ENCODE measurements at places on chromosomes 2 and 18.

- peak; percentile 58 for DNase-seq
These were observed 101.3 kb downstream of the INHBB start for GRCh38 chr2:120447127-120447785.

DNA sequence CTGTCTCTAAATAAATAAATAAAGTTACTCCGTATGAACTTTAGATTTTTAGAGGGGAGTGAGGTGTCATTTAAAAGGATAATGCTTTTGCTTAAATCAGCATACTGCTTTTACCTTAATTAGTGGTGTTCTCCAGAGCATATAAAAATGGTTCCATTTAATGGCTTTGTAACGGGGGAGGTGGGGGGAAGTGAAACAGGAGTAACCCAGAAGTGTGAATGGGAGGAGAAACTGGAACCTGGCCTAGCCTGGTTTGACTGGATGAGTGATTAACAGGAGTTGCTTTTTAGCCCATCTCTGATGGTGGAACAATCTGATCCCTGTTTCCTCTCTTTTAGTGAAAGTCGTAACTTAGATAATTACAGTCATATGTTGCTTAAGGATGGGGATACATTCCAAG lies 1.6 kb downstream of the CNDP2 start:
- no peak for DNase-seq

DNA sequence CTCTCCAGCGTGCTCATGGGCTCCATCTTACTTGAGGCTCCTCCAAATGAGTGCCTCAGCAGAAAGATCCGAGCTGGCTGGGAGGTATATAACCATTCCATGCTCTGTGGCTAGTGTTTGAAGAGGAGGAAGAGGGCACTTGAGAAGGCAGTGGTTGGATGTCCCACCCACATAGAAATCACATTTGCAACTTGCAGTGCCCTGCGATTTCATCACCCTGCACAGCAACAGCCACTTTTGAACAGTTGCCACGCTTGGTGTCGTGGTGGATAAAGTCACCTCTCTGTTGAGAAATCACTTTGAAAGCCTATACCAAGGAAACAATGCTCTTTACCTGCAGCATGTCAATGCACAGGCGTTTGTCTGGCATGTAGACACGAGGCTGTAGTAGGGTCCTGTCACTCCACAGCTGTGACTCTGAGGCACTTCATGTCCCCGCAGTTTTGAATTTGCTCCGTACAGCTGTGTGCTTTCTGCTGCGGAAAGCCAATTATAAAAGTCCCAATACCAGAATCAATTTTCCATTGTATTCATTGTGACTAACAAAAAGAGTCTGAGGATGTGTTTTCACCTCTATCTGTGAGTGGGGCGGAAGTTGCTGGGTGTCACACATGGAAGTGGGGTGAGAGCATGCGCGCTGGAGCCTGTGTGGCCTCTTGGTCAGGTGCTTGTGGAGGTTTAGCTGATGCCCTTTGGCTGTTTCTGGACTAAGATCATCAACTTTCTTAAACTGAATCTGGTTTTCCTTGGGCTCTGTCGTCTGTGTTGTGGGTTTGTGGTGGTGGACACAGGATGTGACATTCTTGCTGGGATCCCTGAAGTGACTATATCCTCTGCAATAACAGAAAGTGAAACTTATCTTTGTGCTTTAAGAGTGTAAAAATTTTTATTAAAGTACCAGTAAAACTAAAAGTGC lies 2.8 kb downstream of the CNDP2 start:
- no peak for DNase-seq

- DNase-seq = no peak
These were observed 1681.7 kb upstream of the DDX18 start for GRCh38 chr2:116132833-116133232.

DNA sequence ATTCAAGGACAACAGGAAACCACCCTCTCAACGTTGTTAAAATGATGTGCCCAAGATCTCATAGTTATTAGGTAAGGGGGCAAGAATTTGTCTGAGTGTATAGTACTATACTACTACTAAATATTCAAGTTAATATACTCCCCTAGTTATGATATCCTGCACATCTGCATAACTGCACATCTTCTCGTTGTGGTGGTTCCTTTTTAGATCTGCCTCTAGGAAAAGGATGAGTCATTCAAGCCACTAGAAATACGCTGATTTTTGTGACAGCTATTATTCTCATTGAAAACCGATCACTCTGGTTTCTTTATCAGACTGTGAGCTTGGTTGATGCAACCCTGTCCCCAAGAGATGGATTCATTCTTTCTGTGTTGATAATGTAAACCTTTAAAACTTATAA lies 1067.0 kb upstream of the FANCL start:
- no peak for DNase-seq

GRCh38 chr2:172234716-172235691 lies 132.3 kb upstream of the DLX2 start:
- DNase-seq = peak; percentile 18

GRCh38 chr18:55268628-55269275 lies 309.5 kb upstream of the CCDC68 start:
- no peak for DNase-seq

DNA sequence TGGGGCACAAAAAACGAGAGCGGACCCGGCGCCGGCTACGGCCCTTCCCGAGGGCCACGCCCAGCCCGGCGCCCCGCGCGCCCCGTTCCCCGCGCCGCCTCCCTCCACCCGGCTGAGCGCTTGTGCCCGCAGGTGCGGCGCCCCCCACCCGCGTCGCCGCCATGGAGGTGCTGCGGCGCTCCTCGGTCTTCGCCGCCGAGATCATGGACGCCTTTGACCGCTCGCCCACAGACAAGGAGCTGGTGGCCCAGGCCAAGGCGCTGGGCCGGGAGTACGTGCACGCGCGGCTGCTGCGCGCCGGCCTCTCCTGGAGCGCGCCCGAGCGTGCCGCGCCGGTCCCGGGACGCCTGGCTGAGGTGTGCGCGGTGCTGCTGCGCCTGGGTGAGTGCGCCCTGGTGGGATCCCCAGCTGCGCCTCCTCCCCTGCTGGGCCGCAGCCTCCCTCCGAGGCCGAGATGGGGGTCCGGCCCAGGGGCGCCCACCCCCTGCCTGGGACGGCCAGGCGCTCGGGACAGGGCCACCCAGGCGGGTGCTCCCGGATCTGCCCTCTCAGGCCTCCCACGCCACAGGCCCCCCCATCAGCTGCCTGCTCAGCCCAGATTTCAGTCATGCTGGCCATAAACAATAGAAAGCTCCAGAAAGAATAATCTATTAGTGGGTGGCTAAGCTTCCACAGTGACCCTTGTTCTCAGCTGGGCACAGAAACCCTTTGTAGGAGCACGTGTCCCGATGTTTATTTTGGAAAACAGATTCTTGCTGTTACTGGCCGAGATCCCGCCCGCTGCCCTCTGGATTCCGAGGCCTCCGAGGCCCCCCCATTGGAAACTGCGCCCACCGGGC lies 997 bp downstream of the BOK start:
- no peak for DNase-seq

DNA sequence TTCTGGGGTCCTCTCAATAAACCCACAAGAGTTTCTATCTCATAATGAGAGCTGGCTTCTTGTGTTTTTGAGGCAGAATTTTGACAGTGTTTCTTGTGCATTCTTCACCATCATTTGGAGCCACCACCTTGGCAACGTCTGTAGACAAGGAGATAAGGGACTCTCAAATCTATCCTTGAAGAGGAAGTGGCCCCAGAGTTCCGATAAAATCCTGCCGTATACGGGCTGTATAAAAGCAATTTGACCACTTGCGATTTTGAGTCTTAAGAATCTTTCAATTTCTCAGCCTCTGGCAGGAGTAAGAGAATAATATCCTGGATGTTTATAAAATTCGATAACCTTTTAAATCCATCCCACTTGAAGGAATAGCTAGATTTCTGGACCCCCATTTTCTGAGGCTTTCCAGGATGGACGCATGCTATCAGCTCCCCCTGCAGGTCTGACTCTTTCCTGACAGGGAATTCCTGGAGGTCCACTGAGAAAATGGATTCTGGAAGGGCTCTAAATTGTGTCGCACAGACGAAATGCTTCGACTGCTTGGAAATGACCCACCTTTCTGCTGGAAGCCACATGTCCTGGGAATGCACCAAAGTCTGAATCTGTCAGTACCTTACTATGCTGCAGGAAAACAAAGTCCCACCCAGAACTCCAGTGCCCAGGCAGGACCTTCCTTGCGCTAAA lies 54.1 kb downstream of the E2F6 start:
- peak; percentile 61 for DNase-seq

- DNase-seq = no peak
These were observed 919 bp upstream of the SCN2A start for GRCh38 chr2:165238295-165238694.

DNA sequence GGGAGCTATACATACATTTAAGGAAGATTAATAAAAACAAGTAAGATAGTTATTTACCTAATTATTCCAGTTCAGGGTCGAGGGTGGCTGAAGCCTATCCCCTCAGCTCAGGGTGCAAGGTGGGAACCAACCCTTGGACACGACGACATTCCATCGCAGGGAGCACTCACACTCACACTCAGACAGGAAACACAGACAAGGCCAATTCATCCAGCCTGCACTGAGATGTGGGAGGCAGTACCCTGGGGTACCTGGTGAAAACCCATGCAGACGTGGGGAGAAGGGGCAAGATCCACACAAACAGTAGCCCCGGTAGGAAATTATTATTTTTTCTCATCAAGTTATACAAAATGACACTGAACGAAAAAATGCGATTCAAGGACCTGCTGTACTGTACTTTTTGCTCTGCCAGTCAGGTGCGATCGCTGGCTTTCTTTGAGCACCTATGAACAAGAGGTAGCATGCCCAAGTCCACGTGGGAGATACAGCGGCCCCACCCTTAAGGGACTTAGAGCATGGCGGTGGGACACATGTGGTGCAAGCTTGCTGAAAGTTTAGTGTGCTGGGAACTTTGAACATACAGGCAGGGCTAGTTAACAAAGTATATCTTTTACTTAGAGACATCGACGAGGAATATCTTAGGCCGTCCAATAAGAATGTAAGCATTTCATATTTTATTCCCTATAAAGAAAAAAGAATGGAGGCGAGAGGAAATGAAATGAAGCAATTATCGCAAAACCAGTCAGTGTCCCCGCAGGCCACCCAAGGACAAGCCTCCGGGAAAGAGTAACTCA lies 624 bp downstream of the METTL8 start:
- DNase-seq = peak; percentile 35

GRCh38 chr2:126312579-126312978 lies 343.4 kb upstream of the GYPC start:
- no peak for DNase-seq

DNA sequence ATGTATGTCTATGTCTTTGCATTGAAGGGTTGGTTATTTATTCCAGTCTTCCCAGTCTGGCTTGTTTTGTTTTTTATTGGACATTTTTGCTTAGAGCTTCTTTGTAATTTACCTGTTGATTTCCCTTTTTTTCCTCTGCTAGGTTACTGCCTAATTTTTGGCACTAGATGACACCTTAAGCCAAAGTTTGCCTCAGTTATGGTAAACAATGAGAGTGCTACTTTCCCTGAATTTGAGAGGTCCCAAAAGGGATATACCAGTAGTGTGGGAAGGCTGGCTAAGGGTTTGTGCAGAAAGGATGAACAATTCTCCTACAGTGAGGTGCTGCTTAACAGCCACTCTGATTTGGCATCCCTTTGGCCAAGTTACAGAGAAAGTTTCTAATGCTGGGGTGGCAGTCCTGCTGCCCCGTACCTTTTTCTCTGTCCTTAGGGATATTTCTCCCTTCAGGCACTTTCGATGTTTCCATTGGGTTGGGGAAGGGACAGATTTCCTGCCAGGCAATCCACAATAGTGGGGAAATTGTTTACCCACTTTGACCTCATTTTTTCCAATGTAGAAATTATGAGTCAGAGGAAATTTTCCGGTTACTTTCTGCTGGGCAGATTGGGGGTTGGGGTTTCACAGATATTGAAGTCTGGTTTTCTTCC lies 354.9 kb downstream of the PTPRM start:
- no peak for DNase-seq

DNA sequence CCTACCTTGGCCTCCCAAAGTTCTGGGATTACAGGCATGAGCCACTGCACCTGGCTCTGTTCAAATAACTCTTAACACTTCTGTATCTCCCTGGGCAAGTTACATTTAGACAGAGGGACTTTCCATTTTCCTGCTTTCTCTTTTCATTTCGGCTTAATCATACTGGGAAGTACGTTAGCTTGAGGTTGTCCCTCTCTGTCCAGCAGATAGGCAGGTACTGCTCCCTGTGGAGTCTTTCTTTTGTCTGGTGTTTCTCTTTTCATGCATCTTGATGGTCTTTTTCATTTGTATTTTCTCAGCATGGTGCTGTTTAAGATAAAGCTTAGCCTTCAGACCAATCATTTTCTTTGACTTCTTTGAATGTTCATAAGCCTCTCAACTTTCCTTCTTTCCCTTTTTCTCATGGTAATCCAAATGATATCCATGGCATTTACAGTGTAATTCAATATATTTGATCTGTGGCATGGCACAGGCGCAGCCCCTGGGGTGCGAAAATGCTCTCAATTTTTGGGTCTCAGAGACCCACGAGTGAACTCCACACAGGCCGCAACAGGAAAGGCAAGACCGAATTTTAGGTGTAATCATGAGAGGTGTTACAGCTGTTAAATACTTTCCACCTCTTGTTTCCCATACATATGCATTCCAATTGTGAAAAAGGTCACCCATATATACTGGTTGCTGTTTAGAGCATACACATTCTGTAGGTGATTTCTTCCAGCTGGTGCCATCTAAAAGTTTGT lies 99.9 kb upstream of the MYO3B start:
- DNase-seq = no peak

DNA sequence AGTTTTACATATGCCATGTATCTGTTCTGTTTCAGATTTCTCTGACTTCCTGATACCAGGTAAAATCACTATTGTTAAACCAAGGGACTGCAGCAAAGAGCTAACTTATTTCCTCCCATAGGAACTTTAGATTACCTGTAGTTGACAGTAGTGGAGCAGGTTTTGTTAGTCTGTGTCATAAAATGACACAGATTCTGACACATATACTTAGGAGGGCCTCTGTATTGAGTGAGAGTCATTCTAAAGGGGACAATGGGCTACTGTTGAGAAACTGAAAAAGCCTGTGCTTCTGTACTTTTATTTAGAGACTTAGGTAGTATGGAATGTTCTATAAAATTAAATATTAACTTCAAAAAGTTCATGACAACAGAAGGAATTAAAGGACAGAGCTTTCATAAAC lies 48.2 kb downstream of the KCMF1 start:
- DNase-seq = no peak

- peak; percentile 29 for DNase-seq
These were observed 5.7 kb downstream of the EHD3 start for GRCh38 chr2:31239593-31240177.

DNA sequence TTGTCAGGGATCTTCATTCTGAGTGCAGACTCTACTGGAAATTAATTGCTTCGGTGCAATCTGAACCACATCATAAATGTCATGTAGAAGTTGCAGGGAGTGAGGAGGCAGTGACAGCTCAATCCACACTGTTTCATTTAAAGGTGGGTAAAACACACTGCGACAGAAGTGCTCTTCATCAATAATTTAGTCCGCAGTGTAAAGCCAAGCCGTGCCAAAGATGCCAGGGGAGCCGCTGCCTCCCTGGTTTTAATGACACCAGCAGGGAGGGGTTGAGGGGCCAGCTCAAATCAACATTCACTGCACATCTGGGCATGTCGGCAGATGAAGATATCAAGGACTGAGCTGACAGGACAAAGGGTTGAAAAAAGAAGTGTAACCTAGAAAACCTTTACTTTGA lies 305.7 kb upstream of the VRK2 start:
- DNase-seq = no peak

Measured in adrenal gland (tissue), 19 donors.